ENCODE measurements at places on chromosomes 13 and 19.

DNA sequence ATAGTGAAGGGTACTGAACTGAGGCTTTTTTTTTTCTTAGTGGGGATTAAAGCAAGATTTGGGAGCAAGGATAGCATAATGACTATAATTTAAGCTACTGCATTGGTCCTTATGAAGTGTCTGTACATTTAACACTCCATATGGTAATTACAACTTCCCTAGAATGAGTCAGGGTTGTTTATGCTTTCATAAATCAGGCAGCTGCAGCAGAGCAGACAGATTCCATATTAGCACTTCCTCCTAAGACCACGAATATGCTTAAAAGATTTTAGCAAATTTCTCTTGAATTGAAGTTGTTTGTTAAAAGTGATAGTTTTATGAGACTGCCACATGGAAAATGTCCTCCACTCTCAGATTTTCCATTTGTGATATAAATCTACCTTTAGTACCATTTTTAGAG lies 401.1 kb upstream of the SPRY2 start:
- no peak for DNase-seq

DNA sequence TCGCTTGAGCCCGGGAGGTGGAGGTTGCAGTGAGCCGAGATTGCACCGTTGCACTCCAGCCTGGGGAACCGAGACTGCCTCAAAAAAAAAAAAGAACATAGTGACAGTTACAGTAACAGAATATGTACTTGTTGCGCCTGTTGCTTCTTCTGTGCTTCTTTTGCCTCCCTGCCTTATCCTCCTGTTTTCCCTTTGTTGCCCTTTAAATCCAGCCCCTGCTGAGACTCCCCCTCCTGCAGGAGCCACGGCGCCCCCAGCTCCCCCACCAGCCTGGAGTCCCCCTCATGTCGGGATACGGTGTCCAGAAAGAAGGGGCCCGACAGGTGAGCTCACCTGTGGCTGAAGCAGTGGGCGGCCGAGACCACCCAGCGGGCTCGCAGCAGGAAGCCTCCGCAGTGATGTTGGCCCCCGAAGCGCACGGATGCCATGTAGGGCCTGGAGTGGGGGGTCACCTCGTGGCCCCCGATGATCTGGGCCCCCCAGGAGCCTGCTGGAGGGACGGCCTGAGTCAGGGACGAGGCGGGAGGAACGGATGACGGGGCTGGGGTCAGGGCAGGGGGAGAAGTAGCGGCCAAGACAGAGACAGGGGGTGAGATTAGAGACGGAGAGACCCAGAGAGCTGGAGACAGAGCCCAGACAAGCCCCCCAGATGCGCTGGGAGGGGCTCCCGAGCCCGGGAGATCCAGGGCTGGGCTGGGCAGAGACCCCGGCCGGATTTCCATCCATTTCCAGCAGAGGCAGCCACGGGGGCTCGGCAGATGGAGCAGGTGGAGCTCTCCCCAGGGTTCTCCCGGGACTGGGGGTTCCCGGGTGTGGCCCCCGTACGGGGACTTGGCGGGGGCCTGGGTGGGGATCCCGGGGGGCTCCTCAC lies 536 bp downstream of the PRSS57 start:
- DNase-seq: no peak

DNA sequence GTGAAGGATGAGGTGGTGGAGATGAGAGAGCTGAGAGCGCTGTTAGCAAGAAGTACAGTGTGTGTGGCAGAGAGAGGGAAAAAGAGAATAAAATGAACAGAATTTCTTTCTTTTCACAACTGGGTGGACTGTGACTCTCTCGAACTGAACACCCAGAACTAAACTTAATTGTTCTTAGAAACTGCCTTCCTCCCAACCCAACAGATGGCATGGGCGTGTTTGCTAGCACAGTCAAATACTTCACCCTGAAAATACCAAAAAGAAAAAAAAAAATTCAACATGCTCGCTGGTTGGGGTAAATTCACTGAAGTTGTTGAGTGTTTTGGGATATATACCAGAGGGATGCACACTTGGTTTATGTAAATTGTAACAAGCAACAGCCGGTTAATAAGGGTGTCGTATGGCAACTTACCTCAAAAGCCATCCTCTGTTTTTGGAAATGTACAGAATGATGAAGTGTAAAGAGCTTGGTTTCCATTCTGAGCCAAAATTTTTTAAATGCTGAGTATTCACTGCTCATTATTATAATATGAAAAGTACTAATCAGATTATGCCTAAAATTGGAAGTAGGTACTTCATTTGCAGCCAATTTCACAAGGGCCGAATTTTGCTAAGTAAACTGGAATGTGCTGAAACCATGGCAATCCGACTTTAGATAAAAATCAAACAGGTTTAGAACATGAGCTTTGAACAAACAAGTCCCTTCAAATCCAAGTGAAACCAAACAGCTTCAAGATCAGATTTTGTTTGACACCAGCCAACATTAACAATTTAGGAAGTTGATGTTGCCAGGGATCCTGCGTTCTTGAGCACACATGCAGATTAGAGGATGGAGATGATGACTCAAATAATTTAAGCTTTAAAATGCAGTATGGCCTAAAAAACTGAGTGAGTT lies 115.8 kb downstream of the ZIC5 start:
- no peak for DNase-seq

DNA sequence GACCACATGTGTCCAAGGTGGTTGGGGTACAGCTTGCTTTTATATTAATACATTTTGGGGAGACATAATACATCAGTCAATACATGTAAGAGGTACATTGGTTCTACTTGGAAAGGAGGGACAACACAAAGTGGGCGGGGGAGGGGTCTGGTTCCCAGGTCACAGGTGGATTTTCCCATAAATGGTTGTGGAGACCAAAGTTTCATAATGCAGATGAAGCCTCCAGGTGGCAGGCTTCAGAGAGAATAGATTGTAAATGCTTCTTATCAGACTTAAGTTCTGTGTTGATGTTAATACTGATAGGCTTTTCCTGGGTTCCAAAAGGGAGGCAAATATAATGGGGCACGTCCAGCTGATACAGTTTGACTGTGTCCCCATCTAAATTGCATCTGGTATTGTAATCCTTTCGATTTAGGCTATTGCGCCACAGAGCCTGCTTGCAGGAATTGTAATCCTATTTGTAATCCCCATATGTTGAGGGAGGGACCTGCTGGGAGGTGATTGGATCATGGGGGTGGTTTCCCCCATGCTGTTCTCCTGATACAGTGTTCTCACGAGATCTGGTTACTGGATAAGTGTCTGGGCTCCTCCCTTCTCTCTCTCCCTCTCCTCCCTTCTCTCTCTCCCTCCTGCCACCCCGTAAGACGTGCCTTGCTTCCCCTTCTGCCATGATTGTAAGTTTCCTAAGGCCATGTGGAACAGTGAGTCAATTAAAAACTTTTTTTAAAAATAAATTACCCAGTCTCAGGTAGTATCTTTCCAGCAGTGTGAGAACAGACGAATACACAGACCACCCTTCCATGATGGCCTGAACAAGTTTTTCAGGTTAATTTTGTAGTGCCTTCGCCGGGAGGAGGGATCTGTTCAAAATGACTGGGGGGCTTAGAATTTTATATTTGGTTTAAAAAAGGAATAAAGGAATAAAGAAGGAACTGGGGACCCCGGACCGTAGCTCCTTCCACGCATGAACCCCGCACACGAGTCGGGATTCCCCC lies 44.9 kb downstream of the ZNF823 start:
- DNase-seq: no peak

GRCh38 chr13:33644581-33645543 lies 173.1 kb upstream of the RFC3 start:
- DNase-seq: no peak

GRCh38 chr13:113616281-113616906 lies 31.8 kb downstream of the TFDP1 start:
- no peak for DNase-seq

DNA sequence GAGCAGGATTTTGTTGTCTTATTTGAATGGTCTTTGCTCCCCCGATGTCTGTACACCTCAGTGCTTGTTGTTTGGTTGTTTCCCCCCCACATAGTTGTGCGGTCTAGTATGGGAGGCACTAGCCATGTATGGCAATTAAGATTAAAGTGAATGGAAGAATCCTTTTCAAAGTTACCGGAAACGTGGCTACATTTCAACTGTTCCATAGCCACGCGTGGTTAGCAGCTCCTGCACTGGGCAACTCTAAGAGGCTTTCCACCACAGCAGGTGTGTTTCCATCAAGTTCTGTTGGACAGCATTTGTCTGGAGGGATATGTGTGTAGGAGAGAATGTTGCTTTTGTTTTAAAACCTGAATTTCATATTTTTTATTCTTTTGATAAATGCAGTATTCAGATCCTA lies 247.3 kb downstream of the GGACT start:
- no peak for DNase-seq
